Naive thymus-derived CD4-positive, alpha-beta T cell (primary cell): ENCODE measurements at places on chromosomes 6 and 20. TPM values are rescaled to one million over a fixed set of nuclear protein-coding genes. Genes with fewer than 3 reads are reported as not detected.

GRCh38 chr20:5848711-5849505 lies 98.7 kb downstream of the SHLD1 start:
- DNase-seq, result no peak

DNA sequence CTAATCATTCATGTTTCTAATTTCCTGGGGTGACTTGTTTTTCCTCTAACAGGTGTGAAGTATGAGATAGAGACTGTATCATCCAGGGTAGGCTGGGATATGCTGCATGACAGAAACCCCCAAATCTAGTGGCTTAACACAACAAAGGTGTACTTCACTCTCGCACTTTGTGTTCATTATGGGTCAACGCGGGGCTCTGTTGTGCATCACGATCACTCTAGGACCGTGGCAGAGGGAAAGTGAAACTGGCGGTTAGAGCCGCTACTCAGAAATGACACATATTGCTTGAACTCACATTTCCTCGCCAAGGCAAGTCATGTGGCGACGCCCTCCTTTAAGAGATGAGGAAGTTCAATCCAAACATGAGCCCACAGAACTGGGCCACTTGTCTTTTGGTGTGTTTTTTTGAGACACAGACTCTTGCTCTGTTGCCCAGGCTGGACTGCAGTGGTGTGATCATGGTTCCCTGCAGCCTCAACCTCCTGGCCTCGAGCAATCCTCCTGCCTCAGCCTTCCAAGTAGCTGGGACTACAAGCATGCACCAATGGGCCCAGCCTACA lies 41.3 kb downstream of the PCNA start:
- peak; percentile 39 for DNase-seq

- no peak for DNase-seq
These were observed 9.7 kb downstream of the LINC00237 start for GRCh38 chr20:21096321-21097043.

The ENTPD6 gene
- total RNA-seq, result 103 TPM

The MATN4 gene
- total RNA-seq, result not detected

GRCh38 chr20:54716790-54717189 lies 241.4 kb downstream of the DOK5 start:
- no peak for DNase-seq

GRCh38 chr6:6918216-6918983 lies 189.4 kb upstream of the RREB1 start:
- no peak for DNase-seq

DNA sequence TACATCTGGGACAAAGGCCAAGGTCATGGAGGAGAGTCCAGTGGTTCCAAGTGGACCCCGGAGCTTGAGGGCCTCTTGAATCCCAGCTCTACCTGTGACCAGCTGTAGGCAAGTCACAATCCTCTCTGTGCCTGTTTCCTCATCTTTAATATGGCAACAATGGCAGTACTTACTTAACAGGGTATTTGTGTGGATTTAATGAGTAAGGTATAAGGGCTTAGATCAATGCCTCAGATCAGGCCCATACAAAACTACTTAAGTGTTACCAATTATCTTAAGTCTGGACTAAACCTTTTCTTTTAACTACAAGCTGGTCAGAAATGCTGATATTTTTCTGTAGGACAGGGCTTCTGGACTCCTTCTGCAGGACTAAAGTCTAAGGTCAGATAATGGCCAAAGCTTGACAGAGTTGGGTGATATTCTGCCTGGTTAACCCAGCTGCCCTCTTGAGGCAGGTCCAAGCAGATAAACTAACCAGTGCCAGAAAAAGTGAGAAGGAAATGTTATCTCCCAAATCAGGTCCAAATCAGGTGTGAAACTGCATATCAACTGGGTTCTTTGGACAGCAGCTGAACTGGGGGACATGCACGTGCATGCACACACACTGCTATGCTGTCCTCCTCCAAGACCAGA lies 2.2 kb downstream of the SULF2 start:
- DNase-seq, result no peak

The RAET1G gene
- not detected in 2 replicates for total RNA-seq

DNA sequence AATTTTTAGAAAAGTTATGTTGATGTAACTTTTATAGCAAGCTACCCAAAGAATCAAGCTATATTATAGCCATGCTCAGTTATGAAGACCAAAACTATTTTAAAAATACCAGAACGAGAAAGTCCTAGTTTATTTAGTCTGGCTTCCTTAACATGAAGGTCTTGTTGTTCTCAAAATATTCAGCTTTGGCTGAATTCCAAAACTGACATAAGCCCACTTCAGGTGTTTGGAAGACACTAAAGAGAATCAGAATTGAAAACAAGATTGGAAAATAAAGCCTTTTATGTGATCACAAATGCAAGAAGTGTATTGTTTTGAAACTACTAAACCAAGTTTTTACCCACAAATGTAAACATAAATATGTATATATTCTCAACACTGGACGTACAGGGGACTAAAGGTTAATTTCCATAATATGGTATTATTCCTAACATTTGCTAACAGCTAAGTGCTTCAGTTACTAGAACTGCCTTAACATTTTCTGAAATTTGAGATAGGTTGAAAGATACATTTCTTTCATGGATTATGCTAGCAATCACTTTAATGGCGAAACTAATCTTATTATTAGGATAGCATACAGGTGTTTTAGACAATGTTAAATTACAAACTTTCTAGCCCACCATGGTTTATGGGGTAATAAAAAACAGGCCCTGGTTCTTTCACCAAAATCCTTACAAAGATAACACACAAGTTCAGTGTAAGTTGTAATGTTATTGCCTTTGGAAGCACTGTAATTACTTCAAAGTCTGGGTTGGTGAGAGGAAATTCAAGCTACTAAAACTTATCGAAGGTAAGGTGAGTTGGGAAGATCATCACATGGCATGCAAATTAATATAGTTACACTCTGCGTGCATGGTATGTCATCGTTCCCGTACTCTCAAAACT lies 1.6 kb downstream of the MAP3K5 start:
- DNase-seq, result no peak

GRCh38 chr6:16486661-16487060 lies 248.3 kb downstream of the GMPR start:
- DNase-seq, result no peak

- DNase-seq, result no peak
These were observed 121.7 kb upstream of the CCN2 start for GRCh38 chr6:132072831-132073230.

The HTR1B gene
- not detected for total RNA-seq

The EXOC2 gene
- 38.8 TPM for total RNA-seq
